AG08395 (cell line): ENCODE measurements at places on chromosomes 16 and 17.

GRCh38 chr16:3129137-3130131 is 5.4 kb upstream of the ZNF213 start:
- DNase-seq, result peak; percentile 63

DNA sequence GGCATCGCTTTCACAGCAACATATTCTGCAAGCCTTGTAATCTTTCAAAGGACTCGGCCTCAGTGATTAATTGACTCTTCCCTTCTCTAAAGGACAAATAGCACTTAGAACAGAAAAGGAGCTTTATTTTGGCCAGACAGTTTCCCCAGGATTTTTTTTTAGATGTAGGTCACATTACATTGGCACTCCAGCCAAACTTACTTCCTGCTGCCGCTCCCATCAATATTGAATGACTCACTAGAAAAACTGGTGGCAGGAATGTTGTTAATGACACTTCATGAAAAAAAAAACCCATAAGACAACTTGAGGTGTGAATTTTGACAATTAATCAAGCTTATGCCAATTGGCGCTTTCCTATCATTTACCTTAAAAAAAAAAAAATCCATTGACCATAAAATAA is 432.6 kb downstream of the TOX3 start:
- no peak for DNase-seq

GRCh38 chr16:4517812-4518680 is 20.5 kb downstream of the CDIP1 start:
- no peak for DNase-seq

GRCh38 chr16:54817432-54817831 is 113.2 kb upstream of the IRX5 start:
- peak; percentile 45 for DNase-seq

- no peak for DNase-seq
Observed at GRCh38 chr16:11175106-11175786, 80.8 kb downstream of the SOCS1 start.

DNA sequence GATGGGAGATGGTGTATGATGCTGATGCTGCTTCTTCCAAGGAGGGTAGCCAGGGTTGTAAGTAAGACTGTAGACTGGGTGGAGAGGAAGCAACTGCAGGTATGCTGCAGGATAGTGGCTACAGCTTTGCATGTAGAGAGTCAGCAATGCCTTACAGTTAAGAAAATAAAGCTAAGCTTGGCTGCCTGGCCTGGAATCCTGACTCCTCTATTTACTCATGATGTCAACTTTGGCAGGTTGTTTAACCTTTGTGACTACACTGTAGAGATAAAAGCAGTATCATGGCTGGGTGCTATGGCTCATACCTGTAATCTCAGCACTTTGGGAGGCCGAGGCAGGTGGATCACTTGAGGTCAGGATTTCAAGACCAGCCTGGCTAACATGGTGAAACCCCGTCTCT is 301.6 kb upstream of the RBFOX1 start:
- DNase-seq, result no peak

GRCh38 chr17:65885541-65886312 is 306.2 kb downstream of the CEP112 start:
- peak; percentile 18 for DNase-seq

GRCh38 chr17:57889892-57890856 is 40.3 kb upstream of the MRPS23 start:
- peak; percentile 92 for DNase-seq

DNA sequence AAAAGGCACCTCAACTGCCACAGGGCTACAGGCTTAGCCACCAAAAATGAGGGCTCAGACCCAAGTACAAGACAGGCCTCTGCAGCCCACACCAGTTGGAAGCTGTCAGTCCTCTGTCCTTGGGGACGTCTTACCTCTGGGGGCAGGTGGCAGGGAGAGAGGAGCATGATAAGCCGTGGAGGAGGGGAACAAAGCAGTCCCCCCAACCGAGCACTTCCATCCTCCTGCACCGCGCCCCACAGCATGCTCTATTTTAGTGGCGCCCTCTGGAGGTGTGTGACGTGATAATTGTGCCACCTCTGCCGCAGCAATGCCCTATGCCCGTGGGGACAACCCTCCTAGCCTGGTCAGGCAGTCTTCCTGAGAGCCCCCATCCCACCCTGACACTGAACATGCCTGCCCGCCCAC is 13.6 kb downstream of the G6PC3 start:
- no peak for DNase-seq

DNA sequence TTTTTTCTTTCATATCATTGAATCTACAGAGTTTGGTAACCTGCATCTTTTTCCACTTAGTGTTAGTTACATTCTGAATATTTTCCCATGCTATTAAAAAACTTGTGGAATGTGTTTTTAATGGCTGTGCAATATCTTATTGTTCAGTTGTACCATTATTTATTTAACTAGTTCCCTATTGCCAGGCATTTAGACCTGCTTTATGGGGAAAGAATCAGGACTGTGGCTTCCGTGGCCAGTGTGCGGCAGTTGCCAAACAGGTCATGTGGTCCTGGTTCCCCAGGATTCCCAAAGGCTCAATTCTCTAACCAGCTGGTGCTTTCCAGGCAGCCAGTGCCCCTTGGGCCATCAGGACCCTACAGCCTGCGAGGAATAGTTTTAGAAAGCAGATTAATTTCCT is 30.8 kb downstream of the NDEL1 start:
- DNase-seq, result peak; percentile 66

GRCh38 chr16:8572919-8573724 is 17.2 kb downstream of the TMEM114 start:
- peak; percentile 49 for DNase-seq

DNA sequence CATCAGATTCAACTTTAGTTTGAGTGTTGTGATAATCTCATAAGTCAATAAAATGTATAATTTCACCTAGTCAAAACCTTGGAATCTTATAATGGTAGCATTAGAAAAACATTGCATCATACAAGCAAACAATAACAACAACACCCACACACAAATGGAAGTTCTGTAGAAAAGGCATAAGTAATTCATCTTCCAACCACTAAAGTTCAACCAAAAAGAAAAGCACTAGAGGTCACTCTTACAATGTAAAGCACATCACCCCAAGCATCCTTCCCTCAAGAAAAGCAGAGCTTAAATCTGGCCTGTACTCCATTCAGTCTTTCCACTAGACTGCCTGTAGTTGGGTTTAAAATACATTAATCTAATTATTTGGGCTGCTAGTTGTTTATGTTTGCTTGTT is 1.8 kb downstream of the CNTNAP4 start:
- DNase-seq, result no peak
